Stimulated activated CD4-positive, alpha-beta T cell treated with anti-CD3 and anti-CD28 coated beads, Interleukin-4, amount 100 ng/mL, for 1 hour (primary cell): ENCODE measurements at places on chromosomes 1 and 21.

- DNase-seq, result no peak
These were observed 13.1 kb upstream of the PLA2G2C start for GRCh38 chr1:20199403-20199802.

- DNase-seq, result no peak
These were observed 162.9 kb upstream of the PTBP2 start for GRCh38 chr1:96558635-96559034.

DNA sequence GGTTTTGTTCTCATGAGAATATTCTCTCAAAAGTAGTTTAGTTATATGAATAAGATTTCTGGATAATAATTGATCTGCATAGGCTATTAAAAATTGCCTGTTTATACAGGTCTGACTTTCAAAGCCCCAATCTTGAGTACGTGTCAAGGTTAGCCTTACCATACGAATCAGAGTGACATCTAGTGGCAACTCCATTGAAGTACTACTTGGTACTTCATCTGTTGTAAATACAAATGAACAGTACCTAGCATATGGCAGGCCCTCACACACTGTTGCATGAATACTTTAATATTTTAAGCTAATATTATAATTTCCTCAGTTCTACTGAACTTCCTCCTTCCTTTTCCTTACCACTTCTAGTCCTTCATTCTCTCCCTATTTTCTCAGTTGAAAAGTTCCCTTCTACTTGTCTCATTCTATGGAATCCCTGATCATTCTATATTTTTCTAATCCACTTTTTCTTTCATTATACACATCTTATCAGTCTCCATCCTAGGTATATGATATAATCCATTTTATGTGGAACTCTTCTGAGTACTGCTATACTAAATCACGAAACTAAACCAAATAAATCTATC, 101.2 kb downstream of the AKT3 start:
- no peak for DNase-seq

DNA sequence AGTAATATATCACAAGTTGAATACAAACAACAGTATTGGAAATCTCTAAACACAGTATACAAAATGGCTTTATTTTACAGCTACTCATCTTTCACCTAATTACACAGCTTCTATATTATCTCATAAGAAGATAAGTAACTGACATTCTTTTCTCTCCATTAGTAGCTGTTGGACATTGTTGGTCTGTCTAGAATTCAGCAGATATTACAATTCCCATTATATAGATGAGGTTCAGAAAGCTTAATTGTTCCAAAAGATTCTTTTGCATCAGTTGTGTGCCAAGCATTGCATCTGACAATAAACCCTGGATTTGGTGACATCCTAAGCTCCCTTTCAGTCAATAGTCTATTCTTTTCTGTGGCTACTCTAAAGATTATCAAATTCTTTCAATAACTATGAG, 187.0 kb downstream of the NTMT2 start:
- DNase-seq, result no peak

DNA sequence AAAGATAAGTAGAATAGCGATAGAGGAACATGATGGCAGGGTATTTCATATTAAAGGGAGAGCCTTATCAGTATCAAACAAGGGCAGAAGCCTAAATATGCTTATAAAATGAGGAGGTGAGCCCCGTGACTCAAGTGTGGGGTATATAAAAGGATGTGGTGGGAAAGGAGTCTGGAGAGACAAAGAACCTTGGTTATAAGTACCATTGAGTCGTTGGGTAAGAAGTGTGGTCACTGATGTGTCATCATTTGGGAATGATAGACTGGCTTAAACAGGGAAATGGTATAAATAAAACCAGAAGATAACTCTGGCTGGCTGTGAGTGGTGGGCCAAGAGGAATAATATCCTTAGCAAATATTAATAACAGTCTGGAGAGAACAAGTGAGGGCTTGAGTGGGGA, 10.9 kb upstream of the CD5L start:
- no peak for DNase-seq

- no peak for DNase-seq
These were observed 34.2 kb downstream of the MATN1 start for GRCh38 chr1:30688920-30689794.

DNA sequence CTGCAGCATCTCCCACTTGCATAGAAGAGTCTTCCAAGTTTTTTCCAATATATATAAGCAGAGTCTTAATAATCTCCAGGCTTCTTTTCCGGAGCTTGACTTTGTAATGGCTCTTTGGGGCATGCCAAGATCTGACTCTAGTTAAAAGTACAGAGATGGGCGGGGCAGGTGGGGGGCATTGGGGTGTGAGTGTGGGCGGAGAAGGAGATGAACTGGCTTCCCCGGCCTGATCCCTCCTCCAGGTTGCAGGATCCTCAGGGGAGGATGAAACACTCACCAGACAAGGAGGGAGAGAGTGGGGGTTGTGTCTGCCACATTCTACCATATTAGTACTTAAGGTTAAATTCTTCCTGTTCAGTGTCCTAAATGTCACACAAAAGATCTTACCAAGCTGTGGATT, 23.0 kb downstream of the S100A10 start:
- no peak for DNase-seq
